ENCODE measurements at places on chromosomes 4 and X.

- no peak for DNase-seq
Observed at GRCh38 chr4:16192631-16193518, 33.4 kb downstream of the TAPT1 start.

- peak; percentile 46 for DNase-seq
Observed at GRCh38 chrX:15497865-15498264, 2.7 kb upstream of the BMX start.

- DNase-seq: no peak
Observed at GRCh38 chr4:71212216-71212615, 126.6 kb upstream of the SLC4A4 start.

DNA sequence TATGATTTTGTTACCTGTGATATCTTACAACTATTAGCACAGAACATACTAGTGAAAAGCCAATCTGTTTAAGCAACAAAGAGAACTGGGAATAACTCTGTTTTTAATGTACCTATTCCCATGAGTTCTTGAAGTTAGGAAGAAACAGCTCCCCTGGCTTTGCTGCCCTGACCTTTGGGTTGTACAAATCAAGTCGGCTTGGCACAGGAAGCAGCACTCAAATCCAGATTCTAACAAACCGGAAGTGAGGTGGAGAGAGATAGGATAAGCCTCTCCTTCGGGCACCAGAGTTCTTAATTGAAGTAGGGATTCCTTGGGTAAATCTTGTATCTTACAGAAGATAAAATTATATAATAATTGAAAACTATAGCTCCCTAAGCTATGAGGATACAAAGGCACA lies 144.8 kb upstream of the CPEB2 start:
- DNase-seq: no peak

DNA sequence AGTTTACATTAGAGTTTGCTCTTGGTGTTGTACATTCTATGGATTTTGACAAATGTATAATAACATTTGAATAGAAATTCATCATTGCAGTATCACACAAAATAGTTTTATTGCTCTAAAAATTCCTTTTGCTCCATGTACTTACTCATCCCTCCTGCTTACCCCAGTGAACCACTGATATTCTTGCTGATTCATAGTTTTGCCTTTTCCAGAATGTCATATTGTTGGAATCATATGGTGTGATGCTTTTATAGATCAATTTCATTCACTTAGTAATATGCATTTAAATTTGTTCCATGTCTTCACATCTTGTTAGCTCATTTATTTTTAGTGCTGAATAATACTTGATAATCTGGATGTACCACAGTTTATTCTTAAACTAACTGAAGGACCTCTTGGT lies 1593.2 kb downstream of the C4orf33 start:
- no peak for DNase-seq

DNA sequence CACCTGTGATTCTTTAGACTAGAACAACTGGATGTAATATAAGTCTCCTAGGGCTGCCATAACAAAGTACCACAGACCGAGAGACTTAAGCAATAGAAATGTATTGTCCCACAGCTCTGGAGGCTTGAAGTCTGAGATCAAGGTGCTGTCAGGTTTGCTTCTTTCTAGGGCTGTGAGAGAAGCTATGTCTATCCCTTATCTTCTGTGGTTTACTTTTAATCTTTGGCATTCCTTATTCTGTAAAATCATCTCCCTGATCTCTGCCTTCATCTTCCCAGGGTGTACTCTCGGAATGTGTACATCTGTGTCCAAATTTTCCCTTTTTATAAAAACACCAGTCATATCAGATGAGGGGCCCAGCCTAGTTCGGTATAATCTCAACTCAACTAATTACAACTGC lies 10.3 kb upstream of the HOPX start:
- DNase-seq: no peak

DNA sequence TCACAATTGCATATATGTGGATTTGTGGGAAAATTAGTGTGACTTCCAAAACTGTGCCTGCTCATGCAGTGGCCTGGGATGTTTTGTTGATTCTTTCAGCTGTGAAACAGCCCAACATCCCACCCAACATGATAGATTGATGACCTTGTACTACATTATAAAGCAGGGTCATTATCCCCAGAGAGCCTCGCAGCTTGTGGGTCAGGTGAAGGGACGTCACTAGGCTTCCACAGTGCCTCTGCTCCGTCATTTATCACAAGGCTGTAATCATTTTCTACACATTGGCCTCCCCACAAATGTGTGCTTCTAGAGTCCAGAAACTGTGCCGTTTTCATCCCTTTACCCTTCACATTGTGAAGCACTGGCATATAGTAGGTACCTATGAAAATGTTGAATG lies 31.6 kb downstream of the ALPK1 start:
- DNase-seq: no peak

DNA sequence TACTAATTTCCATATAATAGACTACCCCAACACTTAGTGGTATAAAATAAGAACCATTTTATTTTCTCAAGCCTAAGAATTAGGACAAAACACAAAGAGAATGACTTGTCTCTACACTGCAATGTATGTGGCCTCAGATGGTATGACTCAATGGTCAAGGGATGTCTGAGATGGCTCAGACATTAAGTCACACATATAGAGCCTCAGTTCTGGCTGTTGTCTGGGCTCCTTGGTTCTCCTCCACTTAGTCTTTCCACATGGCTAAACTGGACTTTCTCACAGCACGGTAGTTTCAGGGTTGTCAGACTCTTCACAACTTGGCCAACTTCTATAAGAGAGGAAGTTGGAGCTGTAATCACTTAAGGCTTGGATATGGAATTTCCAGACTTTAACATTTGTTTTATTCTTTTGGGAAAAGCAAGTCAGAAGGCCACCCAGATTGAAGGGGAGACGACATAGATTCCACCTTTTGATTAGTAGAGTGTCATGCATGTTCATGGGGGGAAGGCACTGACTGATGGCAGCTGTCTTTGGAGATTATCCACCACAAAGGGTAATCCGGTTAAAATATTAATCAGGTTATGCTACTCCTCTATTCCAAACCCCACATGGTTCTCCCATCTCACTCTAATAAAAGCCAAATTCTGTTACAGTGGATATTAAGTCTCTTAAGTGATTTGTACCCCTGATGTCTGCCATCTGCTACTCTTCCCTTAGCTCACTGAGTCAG lies 9.4 kb downstream of the IL15 start:
- DNase-seq: no peak

DNA sequence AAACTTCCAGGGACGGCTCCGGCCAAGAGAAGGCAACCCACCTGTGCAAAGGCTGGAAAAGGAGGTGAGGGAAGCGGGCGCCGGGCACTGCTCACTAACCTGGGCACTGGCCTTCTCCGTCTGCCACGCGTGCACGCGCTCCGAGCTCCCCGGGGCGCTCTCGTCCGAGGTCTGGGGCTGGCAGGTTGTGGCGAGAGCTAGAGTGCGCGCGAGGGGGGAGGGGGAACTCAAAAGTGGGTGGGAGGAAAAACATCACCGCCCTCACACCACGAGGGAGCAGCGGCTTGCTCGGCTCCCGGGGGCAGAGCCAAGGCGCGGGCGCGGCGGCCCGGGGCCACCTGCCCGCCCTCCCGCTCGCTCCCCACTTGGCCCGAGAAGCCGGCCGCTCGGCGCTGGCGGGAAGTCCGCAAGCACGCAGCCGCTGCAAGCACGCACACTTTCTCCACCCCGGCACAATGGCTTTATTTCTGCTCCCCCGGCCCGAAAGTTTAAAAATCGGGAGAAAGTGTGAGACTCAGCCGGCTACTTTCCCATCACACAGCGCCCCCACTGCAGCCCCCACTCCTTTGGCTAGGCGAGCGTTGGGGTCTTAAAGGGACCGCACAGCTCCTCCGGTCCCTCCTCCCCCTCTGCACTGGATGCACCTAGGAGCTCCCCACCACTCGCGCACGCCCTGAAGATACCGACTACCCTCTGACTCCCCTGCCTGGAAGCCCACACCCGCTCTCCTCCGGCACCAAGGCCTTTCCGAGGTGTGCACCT lies at the start of gene CHRDL1:
CHRDL1 (minus strand) TSS at position 173 of the 762 bp plus-strand sequence. CDS start 3,636 bp downstream, outside the sequence.
- no peak for DNase-seq

DNA sequence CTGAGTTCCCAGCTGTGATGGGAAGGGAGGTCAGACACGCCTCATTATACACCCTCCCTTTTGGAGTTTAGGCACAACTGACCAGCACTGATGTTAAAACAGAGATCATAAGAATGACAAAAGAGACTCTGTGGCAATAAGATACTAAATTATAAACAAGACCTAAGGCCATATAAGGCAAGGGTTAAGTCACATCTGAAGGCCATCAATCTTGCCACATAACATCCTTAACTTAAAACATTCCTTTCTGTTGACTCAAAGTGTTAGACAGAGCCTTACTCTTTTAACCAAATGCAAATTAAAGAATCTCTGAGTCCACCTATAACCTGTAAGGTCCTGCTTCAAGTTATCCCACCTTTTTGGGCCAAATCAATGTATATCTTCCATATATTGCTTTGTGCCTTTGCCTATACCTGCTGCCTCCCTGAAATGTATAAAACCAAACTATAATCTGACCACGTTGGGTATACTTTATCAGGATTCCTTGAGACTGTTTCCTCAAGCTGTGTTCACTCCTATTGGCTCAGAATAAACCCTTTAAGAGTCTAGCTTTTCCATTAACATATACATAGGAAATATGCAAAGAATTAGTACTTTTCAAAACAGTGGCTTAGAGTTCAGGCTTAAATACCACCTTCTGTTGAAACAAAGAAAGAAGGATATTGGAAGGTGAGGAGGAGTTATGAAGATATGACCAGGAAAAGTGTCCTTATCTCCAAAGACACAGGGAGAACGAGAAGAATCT lies 214.4 kb upstream of the PPP1R2C start:
- DNase-seq: no peak

- no peak for DNase-seq
Observed at GRCh38 chr4:834368-835147, 8.6 kb upstream of the CPLX1 start.

- DNase-seq: no peak
Observed at GRCh38 chrX:126575911-126576310, 23.3 kb upstream of the DCAF12L1 start.

GRCh38 chr4:2045518-2045951 lies 13.6 kb upstream of the NAT8L start:
- no peak for DNase-seq

- no peak for DNase-seq
Observed at GRCh38 chr4:3508542-3508941, 23.7 kb downstream of the LRPAP1 start.

DNA sequence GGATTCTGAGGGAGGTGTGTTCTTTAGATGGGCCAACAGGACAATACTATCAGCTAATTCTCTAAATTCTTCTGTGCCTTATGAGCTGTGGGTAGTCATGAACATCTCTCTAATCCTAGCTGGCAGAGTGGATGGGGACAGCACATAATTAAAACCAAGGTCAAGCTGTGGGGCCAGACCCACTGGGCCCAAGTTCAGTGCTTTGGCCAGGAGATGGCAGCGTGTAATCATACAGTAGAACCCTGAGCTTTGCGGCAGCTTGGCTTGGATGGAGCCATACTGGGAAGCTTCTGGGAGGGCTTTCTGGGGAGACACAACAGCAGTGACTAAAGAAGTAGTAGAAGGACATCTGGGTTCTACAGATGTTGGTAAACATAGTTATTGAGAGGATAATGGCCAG lies 140.3 kb upstream of the CXCL13 start:
- no peak for DNase-seq

DNA sequence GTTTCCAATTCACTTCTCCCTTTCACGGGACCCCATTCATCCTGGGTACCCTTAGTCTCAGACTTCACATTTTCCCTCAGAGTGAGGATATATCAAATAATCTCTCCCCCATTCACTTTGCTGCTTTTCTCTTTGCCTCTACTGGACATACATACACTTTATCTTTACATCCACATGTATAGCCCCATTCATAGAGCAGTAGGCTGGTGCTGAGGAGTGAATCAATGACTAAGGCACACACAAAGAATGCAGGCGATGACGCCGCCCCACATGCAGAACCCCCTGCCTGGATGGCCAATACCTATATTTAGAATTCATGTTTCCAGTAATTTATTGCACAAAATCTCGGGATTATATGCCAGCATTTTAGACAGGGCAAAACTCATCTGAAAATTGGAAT lies 554.3 kb upstream of the TENM3 start:
- DNase-seq: no peak

DNA sequence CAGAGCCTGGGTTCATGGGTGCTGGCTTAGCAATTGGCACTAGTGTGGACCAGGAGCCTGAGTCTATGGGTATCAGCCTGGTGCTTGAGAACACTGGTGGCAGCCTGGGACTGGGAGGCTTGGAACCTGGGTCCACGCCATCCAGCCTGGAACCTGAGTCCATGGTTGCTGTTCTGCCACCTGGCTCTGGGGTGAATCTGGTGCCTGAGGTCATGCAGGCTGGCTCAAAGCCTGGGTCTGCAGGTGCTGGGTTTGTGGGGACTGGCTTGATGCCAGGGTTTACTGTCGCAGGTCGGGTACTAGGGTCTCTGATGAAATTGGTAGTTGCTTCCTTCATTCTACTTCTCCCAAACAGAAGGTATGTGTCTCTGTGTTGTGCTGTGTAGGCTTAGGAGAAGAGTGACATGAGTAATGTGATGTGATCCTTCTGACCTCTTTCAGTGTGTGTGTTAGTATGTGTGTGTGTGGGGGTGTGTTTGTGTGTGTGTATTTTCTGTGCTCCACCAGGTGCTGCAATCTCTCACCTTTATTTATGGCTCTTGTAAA lies 517.0 kb upstream of the EPHA5 start:
- DNase-seq: no peak

- DNase-seq: no peak
Observed at GRCh38 chr4:32102896-32103295, 1382.7 kb downstream of the PCDH7 start.

- DNase-seq: no peak
Observed at GRCh38 chr4:95839891-95840290, at the start of gene PDHA2. TSS of gene PDHA2 (plus strand) at chr4:95840093. CDS start at chr4:95840151, 58 bp downstream.

DNA sequence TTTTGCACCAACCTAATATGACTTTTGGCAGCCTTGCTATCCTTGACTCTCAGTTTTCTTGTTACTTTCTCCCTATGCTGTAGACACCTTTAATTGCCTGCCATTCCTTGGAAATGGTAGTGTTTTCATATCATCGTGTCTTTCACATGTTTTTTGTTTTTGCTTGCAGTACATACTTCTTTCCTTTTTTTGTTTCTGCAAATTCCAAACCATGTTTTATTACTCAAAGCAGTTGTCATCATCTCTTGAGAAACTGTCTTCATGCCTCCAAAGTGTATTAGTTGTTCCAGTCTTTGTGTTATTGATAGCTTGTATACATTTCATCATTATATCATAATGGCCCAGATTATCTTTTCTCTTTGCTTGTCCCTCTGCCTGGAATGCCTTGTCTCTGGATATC lies 57.1 kb downstream of the PDLIM5 start:
- no peak for DNase-seq

- no peak for DNase-seq
Observed at GRCh38 chr4:140330311-140330900, 43.0 kb upstream of the SCOC start.

- no peak for DNase-seq
Observed at GRCh38 chrX:30865612-30866011, 23.4 kb downstream of the TAB3 start.

DNA sequence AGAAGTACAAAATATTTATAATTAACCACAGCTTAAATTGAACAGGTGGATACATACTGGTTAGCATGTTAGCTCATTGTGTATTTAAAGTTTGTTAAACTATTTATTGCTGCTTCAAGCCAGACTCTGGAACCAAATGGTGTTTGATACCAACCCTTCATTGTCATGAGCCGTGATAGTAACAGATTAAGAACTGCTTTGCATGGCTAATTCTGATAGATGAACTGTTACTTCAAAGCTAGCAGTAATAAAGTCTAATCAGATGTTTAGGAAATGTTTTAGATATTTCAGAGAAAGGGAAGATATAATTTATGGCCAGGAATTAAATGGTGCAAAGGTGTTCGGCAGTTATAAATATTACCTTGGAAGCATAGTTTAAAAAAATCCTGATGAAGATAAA lies 676.1 kb upstream of the ATOH1 start:
- no peak for DNase-seq

GRCh38 chr4:152100379-152101201 lies 339.8 kb upstream of the GATB start:
- DNase-seq: peak; percentile 88

Data from T-cell (primary cell).